ENCODE measurements at places on chromosomes 12 and 14.
A peak's percentile ranks its signal among the peaks of the same experiment; 100 is the strongest.

GRCh38 chr12:111823891-111824290, 18.1 kb upstream of the MAPKAPK5 start:
- DNase-seq, result no peak

DNA sequence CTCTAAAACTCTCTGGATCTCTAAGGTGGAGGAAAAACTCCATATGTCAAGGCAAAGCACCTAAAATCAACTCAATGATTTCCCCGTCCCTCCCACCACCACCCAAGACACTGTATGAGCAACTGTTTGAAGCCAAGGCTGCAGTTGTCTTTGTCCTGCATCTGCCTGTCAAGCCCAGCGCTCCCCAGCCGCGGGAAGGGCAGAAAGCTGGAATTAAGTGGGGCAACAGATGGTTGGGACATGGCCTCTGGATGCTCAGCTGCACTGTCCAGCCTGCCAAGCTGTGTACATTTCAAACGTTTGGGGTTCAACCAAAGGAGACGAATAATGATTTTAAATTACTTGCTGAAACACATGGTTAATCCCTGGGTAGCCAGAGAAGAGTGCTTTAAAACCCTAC, 42.2 kb upstream of the PTGR2 start:
- DNase-seq, result no peak

- DNase-seq, result no peak
Measured at GRCh38 chr12:1820191-1820895, at the start of gene LRTM2. Gene LRTM2 (plus strand): TSS chr12:1820565. CDS start chr12:1828149, 7,584 bp downstream.

GRCh38 chr14:52091928-52092327, 23.1 kb upstream of the NID2 start:
- no peak for DNase-seq

GRCh38 chr12:5258498-5258897, 173.4 kb upstream of the NTF3 start:
- peak; percentile 93 for DNase-seq

DNA sequence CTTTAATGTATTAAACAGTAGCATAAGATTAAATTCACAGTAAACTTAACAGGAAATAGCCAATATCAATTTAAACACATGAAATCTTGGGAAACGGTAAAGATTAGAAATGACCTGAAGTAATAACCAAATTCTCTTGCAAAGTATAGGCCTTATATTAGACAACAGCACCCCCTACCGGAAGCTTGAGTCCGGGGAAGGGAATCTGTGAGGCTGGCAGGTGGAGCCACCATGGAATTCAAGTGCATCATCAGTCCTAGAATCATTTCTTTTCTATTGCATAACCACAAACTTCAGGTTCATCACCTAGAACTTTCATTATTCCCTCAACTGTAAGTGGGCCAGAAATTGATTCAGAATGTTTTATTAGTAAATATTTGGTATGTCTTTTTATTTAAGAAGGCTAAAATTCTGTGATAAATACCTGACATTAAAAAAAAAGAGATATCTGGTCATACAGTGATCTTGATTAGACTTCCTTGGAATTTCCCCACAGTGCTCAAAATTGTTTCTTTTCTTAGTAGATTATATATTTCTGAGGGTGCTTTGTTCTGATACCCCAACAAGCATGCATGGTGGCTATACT, 48.6 kb downstream of the AP5M1 start:
- peak; percentile 74 for DNase-seq

DNA sequence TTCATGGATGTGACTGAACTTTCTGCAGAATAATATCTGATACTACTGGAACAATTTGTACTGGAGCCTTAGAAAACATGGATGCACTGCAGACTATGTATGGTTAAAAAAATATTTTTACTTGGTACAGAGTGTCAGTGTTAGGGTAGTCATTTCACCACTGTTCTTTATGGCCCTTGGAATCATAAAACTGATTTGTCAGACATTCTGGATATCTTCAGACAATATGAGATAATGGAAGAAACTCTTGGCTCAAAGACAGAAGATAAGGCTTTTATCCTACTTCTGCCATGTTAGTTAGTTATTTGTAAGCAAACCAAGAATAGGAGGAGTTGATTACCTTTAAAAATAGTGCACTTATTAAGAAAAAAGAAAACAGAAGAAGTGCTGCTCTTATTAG, 209.4 kb downstream of the LRIG3 start:
- no peak for DNase-seq
